ENCODE measurements at places on chromosomes 1 and 21.
A peak's percentile ranks its signal among the peaks of the same experiment; 100 is the strongest.

GRCh38 chr1:181438013-181438412 lies 45.3 kb upstream of the CACNA1E start:
- DNase-seq = no peak

- DNase-seq = peak; percentile 13
Measured at GRCh38 chr1:159854693-159855192, 7.7 kb downstream of the VSIG8 start.

- no peak for DNase-seq
Measured at GRCh38 chr1:161021970-161022353, 1.0 kb upstream of the F11R start.

DNA sequence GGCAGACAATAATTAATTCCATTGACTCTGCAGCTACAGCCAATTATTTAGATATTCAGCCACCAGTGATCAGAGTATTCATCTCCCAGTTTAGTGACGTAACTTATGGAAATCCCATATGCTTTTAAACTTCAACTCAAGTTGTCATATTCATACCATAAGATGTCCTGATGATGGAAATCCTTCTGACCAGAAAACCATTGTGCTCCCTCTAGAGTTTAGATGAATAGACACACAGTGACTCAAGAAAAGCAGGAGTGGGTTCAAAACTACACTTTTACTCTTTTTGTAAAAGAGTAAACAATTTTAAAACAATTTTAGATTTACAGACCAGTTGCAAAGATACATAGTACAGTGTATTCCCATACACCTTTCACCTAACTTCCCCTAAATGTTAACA lies 463.7 kb downstream of the KCNT2 start:
- no peak for DNase-seq

DNA sequence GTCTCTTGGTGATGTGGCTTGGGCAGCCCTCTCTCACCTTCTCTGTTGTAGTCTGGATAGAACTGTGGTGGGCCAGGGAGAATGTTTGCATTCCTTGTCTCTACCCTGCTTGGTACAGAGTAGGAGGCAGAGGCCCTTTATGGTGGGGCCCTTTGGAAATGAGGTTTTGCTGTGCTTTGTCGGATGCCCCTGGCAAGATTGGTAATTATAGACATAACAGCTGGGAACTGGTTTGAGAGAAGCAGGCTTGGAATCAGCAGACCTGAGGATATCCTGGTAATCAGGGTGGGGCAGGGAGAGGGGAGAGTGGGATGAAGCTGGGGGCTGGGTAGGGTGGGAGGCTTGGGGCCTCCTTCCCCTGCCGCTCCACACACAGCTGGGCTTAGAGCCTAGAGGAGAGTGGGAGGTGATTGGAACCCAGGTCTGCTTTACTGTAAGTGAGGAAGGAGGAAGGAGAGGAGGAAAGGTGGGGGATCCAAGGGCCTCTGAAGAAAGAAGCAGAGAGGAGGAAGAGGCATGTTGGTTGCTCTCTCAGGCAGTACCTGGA lies 5.0 kb downstream of the VANGL2 start:
- DNase-seq = no peak

GRCh38 chr1:22534951-22535350 lies 28.3 kb upstream of the EPHA8 start:
- DNase-seq = no peak

DNA sequence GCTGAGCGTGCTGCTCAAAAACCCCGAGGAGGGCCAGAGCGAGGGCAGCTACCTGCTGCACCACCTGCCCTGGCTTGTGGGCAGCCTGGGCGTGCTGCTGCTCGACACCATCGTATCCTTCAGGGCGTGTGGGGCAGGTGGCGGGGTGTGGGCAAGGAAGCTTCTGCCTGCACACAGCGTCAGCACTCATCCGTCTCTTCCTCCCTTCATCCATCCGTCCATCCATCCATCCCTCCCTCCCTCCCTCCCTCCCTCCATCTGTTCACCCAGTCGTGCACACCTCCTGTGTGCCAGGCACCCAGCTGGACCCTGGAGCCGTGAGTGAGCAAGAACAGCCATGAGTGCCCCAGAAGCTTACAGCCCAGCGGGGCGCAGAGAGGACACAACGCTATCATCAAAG lies 15.2 kb downstream of the SLC66A1 start:
- no peak for DNase-seq

Data from smooth muscle cell of the brain vasculature (primary cell).